ENCODE measurements at places on chromosomes 3 and 15.

- no peak for DNase-seq
Measured at GRCh38 chr15:100330221-100330620, 11.6 kb downstream of the ADAMTS17 start.

GRCh38 chr3:172246107-172246844, 202.0 kb downstream of the GHSR start:
- DNase-seq, result no peak

DNA sequence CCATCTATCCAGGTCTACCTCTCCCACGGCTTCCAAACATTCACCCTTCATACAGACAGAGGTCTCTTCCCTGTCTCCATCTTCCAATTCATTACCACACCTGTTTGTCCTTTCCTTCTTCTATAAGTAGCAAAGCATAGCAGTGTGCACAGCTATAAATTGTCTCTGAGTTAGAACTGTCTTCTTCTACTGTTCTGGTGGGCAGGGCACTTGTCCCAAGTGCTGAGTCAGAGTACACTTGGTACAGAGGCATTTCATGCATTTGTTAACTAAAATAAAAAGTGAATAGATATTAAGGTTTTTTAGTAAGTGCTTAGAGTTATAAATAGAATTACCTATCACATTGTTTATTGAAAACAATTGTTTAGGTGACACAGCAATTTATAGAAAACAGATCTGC, 150.1 kb upstream of the CCDC54 start:
- DNase-seq, result no peak

- DNase-seq, result no peak
Measured at GRCh38 chr3:71002298-71002697, 581.2 kb downstream of the FOXP1 start.

DNA sequence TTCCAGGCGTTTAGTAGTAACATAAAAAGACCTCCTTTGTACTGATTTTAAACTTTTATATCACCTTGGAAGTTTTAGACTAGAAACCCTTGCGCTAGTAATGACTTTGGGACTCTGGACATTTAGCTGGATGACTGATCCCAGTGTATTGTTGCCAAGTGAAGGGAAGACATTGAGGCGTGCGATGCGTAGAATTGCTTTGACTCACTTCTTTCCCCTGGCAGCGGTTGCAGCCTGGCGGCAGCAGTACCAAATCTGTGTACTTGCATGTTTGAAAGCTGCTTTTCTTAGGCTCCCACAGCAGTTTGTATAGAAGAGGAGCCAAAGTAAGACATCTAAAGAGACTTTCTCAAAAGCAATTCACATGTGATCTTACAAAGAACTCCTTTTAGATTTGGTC, 151.6 kb downstream of the BBX start:
- DNase-seq, result no peak

GRCh38 chr15:93164409-93164808, 75.4 kb upstream of the RGMA start:
- DNase-seq, result peak; percentile 24

DNA sequence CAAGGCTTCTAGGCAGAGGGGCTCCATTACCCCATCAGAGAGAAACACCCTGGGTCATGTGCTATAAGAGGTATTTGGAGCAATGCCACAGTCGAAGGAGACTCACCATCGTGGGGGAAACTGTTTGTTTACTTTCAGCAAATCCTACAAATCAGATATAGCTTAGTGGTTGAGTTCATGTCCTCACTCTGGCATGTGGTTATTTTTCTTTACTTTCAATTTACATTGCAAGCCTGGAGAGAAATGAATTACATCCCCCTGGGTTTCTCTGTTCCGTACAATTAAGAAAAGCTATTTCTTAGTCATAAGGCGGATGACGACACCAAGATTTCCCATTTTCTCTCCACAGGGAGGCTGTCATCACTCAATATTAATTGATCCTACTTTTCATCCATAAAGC, 36.9 kb downstream of the RFTN1 start:
- DNase-seq, result no peak

DNA sequence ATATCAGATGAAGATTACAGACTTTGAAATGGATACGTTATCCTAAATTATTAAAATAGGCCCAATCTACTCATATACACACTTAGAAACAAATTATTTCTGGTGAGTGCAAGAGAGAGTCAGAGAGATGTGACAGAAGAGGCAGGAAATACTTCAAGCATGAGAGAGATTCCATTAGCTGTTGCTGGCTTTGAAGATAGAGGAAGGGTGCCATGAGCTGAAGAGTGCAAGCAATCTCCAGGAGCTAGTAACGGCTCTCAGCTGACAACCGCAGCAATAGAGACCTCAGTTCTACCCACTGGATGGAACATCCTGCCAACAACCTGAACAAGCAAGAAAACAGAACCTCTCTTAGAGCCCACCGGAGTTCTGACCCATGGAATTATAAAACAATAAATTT, 270.7 kb upstream of the SLITRK3 start:
- DNase-seq, result no peak

DNA sequence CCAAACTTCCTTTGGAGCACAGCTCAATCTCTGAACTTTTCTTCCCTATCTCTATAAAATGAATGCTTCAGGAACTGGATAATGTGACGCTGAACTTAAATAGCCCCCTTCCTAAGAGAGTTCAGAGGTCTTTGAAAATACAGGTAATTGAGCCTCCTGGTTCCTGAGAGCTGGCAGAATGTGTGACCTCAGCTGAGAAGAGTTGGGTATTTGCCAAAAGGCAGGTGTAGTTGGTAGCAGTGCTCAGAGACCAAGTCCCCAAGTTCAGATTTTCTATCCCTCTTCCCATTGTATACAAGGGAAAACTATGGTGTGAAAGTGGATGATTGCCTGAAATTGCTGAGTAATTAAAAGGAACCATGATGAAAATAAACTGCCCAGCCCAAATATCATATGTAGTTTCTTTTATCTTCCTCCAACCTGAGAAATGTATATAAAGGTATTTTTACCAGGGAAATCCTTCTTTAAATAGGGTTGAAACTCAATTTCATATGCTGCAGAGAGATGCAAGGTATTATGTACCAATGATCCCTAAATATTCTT, 154.6 kb upstream of the ICE2 start:
- DNase-seq, result no peak

All from stimulated activated CD4-positive, alpha-beta T cell treated with anti-CD3 and anti-CD28 coated beads, Interleukin-12 subunit alpha, Interleukin-12 subunit beta, amount 100 ng/mL, for 48 hours (primary cell).